Naive B cell (primary cell): ENCODE measurements at places on chromosomes 3 and 15. TPM values are rescaled to one million over a fixed set of nuclear protein-coding genes. Genes with fewer than 3 reads are reported as not detected.

DNA sequence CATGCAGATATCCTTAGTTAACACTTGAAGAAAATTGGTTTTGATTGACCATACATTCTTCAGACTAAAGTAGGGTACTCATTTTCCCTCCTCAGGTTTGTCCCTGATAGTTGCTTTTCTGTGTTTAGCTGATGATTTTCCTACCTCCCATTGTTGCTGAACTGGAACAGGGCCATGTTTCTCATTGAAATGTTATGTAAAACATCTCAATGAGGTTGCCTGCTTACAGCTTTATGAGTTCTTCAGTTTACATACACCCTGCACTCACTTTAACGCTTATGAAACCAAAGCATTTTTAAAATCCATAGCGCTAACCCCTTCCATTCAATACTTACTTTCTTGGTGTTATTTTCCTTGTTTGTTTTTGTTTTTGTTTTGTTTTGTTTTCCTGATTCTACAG is 61.9 kb downstream of the HMG20A start:
- no peak for DNase-seq

GRCh38 chr3:194069421-194070219 is 66.3 kb upstream of the HES1 start:
- no peak for DNase-seq

GRCh38 chr3:136018876-136019275 is 53.3 kb downstream of the PPP2R3A start:
- no peak for DNase-seq

- no peak for DNase-seq
Observed at GRCh38 chr15:39479911-39480310, 101.0 kb upstream of the THBS1 start.

- no peak for DNase-seq
Observed at GRCh38 chr3:82129221-82129801, 367.9 kb upstream of the GBE1 start.

GRCh38 chr15:100034191-100034590 is 301.0 kb upstream of the LYSMD4 start:
- no peak for DNase-seq

DNA sequence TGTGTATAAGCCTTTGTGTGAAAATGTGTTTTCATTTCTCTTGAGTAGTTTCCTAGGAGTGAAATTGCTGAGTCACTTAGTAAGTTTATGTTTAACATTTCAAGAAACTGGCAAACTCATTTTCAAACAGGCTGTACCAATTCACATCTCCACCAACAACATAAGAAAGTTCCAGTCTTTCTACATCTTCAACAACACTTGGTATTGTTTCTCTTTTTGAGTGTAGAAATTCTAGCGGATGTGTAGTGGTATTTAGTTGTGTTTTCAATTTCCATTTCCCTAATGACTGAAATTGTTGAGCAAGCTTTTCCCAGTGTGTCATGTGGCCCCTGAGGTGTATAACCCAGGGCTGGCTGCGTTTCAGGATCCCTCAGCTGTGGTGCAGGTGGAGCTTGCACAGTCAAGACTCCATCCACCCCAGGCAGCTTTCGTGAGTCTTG is 258.5 kb downstream of the PDCD6IP start:
- no peak for DNase-seq

GRCh38 chr3:190892395-190892902 is 30.0 kb upstream of the GMNC start:
- no peak for DNase-seq

GRCh38 chr15:90047956-90048575 is 46.9 kb downstream of the ZNF710 start:
- no peak for DNase-seq

Gene TGM5
- polyA plus RNA-seq: not detected

Gene RPS17
- polyA plus RNA-seq: 1,621 TPM
